Cardiac septum (tissue), 1 donor: ENCODE measurements at places on chromosomes 12 and 14. TPM values are rescaled to one million over a fixed set of nuclear protein-coding genes. Genes with fewer than 3 reads are reported as not detected.

Gene MYF6
- total RNA-seq: 1.1 TPM

- DNase-seq: no peak
Measured at GRCh38 chr12:68447797-68448260, 115.7 kb upstream of the MDM1 start.

Gene LRP1-AS
- not detected for total RNA-seq

DNA sequence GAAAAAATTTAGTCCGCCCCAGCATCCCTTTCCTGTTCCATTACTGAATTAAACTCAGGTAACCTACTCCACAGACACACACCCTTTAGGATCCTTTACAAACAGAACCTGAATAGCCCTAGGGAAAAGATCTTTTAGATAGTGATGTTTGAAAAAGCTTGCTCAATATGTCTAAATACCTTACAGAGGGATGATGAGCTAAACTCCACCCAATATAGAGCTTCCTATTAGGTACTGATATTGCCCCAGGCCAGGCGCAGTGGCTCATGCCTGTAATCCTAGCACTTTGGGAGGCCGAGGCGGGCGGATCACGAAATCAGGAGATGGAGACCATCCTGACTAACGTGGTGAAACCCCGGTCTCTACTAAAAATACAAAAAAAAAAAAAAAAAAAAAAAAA is 50.1 kb downstream of the FERMT2 start:
- DNase-seq: no peak

Gene CIDEB
- 2.4 TPM for total RNA-seq

Gene POP5
- total RNA-seq: 36.5 TPM

- no peak for DNase-seq
Measured at GRCh38 chr14:53538316-53538881, 385.3 kb upstream of the DDHD1 start.

DNA sequence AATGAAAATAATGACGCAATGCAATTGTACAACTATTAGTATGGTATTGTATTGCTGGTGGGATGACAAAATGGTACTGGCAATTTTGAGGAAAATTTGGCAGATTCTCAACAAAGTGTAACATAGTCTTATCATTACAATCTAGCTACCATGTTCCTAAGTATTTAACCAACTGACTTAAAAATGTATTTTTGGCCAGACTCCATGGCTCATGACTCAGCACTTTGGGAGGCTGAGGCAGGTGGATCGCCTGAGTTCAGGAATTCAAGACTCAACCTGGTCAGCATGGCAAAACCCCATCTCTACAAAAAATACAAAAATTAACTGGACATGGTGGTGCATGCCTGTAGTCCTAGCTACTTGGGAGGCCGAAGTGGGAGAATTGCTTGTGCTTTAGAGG is 1409.5 kb downstream of the AACS start:
- DNase-seq: no peak

Gene APOF
- total RNA-seq: not detected

DNA sequence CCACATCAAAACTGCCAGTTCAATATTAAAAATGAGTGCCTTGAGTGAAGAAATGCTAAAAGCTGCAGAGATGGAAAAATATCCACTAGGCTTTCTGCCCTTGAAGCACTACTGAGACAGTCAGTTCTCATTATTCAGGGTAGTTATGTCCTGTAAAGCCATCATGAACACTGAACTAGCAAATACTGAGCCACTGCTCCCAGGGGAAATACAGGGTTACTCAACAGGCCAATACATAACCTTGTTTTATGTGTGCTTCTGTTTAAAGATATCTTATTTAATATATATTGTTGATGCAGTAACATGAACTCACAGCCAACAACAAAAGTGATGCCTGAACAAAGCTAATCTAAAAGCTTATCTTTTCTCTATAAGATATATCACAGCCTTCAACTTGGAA is 3.3 kb downstream of the RAD52 start:
- DNase-seq: no peak

Gene TOMM20L
- not detected for total RNA-seq

DNA sequence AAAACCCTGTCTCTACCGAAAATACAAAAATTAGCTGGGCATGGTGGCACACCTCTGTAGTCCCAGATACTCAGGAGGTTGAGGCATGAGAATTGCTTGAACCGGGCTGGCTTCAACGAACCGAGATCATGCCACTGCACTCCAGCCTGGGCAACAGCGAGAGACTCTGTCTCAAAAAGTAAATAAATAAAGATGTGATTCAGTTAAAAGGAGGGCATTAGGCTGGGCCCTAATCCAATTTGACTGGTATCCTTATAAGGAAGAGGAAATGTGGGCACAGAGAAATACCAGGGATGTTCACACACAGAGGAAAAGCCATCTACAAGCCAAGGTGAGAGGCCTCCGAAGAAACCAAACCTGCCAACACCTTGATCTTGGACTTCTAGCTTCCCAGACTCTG is 10.1 kb upstream of the DCAF4 start:
- no peak for DNase-seq

Gene CLEC4D
- total RNA-seq: 0.43 TPM

Gene RARG
- total RNA-seq: 21.2 TPM

DNA sequence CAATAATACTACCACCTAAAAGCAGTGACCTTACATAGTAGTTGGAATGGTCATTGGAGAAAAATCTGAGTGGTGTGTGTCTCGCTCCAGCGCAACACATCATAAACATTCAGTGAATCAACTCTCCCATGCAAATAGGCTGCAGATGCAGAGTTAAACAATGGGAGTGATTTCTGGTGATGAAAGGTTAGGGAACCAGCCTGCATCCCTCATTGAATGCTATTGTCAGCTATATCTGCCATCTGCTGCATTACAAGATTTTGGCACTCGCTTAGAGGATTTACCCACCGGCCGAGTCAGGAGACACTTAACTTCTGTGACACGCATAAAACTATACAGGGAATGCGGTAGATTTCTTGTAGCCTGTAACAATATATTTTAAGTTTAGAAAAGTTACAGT is 900.9 kb downstream of the FLRT2 start:
- DNase-seq: no peak

DNA sequence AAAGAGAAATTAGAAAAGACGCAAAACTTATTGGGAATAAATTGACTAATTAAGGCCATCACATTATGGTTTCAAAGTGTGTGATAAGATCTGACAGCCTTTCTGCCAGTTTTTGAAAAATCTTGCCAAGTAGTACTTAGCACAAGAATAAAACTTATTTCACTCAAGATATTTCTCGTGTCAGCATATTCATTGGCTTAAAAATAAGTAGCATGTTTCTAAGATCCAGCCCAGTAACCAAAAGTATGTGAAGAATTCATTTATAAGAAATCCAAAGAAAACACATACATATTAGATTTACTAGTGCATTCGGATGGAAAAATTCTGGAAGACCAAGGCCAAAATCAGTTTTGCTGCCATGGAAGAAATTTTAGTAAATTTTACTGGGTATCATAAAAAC is 1135.0 kb downstream of the GALC start:
- no peak for DNase-seq

Gene ZFYVE21
- 60.9 TPM for total RNA-seq

Gene LRRK2
- total RNA-seq: 7.1 TPM

- no peak for DNase-seq
Measured at GRCh38 chr12:109589240-109589590, 15.6 kb downstream of the MVK start.

DNA sequence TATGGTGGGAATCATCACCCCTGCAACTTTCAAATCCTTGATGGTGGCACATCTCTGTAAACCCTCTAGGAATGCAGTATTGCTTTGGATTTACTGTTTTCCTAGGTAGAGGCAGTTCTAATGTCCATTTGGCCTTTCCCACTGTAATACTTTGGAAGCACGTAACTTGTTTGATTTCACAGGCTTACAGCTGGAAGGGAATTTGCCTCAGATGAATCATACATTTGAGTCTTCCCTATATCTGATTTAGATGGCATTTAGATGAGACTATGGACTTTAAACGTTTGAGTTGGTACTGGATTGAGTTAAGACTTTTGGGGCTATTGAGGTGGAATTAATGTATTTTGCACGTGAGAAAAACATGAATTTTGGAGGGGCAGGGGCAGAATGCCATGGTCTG is 35.9 kb downstream of the DAAM1 start:
- no peak for DNase-seq

Gene TTC7B
- 64.9 TPM for total RNA-seq

DNA sequence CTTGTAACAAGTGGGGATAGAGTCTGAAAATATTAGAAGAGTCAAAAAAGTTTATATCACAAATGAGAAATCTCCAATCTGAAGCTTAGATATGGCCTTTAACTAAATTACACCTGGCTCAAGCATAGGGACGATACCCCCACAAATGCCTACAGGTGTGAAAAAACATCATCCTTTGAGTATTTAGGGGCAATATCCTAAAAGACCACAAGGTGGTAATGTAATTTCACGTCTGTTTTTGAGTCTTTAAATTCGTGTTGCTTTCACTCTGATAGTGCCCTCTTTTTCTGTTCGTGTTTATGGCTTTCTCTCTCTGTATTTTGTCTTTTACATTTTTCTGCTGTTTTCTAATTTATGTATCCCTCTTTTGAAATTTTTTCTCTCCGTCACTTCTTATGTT is 84.3 kb downstream of the ETNK1 start:
- no peak for DNase-seq

DNA sequence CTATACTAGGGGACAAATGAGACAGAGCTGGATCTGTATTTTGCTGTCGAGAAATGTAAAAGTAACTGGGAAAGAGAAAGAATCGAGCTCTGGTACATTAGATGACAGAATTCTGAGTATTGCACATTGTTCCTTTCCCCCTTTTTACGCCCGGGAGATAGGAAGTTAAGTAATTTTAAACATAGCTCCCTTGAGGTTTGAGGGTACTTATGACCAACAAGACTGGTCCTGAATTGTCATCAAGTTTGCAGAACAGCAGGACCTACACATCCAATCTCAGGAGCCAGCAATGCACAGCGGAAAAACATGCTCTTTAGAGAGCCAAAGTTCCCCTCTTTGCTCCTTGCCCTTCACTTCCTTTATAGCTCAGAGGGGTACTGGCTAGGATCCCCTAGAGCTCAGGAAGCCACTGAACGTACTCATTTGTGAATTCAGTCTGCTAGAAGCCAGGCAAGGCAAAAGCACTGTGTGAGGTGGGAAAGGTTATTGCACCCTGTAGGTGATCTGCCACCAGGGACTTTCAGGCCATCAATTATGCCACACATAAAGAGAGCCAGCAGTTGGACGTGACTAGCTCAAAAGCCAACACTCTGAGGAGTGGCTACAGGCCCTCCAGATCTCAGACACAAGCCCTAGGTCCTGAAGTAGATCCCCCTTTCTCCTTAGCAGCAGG is 333.8 kb downstream of the KCNH5 start:
- no peak for DNase-seq

DNA sequence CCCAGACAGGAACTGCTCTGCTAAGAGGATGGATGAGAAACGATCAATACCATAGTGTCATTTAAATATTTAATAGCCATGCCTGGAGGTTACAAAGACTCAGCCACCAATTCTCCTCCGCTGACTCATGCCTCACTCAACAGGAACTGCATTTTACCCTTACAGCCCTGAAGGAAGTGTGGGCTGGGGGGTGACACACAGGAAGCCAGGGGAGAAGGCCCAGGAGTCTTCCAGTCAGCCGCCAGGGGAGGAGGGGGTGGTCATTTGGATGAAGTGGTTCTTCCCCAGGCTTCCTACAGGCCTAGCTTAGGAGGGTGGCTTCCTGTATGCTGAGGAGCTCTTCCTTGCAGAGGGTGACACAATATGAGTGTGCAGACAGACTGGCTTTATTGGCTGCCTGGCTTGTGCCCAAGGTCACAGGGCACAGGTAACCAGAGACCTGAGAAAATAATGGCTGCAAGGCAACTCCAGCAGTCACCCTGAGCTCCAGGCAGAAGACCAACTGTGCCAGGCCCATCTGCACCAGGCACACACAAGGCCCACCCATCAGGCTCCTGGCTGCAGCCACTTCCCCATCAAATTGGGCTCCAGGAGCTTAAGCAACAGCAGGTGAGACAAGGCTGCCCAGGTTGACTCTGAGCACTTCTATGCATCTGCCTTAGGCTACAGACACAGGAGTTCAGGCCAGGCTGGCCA is 30.6 kb upstream of the RPLP0 start:
- DNase-seq: peak; percentile 93

Gene GPR68
- 3.4 TPM for total RNA-seq

Gene CD69
- 0.24 TPM for total RNA-seq

Gene ABCD2
- 3.0 TPM for total RNA-seq

DNA sequence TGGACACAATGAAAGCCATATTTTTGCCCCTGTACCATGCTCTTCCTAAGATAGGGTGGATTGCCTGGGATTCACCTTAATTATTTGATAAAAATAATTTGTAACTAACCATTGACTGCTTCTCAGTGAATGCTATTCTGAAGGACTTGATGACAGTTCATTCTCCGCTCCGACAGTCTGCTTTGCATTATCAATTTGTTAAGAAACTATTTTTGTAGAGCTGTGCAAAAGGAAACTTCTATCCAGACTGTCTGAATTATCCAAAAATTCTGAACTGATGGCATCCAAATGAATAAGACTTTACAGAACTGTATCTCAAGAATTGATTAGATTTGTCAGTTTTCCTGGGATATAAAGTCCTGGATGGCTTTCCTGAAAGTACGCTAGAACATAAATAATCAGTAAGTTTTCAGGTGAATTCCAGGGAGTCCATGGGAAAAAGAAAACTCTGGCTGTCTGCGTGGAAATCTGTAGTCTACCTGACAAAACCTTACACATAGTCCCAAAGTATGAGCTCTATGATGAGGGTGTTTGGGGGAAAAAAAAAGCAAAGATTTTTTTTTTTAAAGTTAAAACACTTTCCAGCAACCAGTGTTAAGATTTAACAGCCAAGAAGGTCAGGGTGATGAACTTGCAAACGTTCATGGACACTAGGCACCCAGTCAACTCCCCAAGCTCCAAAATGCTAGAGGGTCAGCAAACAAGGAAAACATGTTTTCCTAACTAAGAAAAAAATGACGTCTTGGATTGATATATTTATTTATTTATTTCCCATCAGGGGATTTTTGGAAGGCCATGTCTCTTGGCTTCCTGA is 291.1 kb upstream of the TBX3 start:
- no peak for DNase-seq

Gene FZD10
- total RNA-seq: not detected

Gene NPFF
- not detected for total RNA-seq

Gene PLCZ1
- not detected for total RNA-seq

DNA sequence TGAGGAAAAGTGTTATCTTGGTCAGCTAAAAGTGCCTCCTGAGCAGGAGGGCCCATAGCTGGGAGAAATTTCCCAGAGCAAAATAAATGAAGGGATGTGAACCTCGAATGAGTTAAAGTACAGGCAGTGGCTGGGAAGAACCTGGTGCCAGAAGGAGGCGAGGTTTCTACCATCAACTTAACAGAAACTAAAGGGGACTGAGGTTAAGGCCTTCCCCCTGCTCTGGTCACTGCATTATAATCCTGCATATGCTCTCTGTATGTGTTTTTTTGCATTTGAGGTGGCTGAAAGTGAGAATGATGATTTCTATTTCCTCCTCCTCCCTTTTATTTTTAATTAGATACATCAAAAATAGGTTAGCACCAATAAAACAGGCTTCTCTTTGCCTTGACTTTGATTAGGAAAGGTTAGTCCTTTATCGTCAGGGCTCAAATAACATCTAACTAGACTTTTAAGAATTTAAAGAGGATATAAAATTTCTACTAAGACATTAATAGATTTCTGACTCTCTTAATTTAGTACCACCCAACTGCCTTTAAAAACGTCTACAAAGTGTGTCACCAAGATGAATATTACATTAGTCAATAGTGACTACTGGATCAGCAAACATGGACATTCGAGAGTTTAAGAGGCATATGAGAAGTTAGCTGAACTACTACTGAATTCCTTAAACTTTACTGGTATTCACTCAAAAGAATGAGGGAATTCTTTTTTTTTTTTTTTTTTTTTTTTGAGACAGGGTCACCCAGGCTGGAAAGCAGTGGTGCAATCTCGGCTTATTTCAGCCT is 49.2 kb downstream of the GALNT4 start:
- no peak for DNase-seq

Gene KRT75
- total RNA-seq: not detected

- no peak for DNase-seq
Measured at GRCh38 chr12:45348311-45348710, 132.4 kb downstream of the ANO6 start.
